Fibroblast of villous mesenchyme (primary cell): ENCODE measurements at places on chromosomes 3 and 15.

GRCh38 chr3:128742821-128743594, 17.0 kb downstream of the RAB7A start:
- DNase-seq, result no peak

- DNase-seq, result no peak
These were observed 39.5 kb downstream of the TCF12 start for GRCh38 chr15:56957812-56958406.

DNA sequence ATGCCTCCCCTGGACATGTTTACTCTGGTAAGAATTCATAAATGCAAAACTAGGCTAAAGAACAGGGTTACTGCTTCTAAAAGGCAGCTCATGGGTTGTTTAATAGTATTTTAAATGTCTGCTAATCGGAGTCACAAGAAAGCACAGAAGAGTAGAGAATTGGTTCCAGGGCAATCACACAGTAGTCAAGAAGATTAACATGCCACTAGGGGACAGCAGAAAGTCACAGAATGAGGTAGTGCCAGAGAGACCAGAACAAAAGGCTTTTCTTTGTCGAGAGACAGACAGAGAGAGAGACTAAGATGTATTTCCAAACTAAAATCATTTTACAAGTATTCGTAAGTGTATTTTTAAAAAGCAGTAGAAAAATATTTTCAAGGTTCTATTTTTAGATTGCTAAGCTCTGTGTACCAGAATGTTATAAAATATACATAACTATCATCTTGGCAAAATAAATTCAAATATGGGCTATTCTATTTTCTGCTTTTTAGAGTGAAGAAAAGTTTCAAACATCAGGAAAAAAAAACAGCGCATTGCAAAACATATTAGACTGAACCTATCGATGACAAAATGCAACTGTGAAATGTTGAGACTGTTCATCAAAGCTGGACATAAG, 78.3 kb upstream of the CDIN1 start:
- DNase-seq, result peak; percentile 66

DNA sequence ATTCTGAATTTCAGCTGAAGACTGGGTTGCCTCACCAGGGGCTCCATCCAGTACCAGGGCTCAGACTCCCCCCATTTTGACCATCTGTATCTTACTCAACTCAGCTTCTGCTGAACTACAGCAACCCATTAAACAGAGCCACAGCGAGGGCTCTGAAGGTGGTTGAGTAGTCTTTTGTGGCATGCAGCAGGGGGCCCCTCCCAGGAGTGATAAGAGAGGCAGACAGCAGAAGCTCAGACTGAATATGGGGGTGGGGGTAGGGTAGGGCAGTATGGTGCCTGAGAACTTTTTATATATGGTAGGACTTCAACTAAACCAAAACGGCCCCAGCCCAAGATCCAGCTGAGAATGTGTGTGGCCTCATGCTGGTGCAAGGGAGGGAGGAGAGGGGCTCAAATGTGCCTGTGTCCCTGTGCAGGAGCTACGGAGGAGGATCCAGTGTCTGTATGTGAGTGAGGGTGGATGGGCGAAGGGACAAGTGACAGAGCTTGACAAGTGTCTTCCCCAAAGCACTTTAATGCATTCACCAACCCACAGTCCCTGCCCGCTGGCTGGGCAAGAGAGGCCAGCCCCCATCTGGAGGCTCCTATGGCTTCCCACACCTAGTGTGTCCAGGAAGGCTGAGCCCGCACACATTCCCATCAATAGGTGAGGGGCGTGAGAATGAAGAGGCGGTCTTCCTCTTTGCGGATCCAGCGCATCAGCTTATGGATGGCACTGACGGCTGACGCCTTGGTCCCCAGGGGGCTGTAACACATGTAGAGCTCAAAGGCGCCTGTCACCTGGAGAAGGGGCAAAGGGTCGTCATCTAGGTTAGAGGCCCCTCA, 4.9 kb upstream of the MST1R start:
- no peak for DNase-seq

DNA sequence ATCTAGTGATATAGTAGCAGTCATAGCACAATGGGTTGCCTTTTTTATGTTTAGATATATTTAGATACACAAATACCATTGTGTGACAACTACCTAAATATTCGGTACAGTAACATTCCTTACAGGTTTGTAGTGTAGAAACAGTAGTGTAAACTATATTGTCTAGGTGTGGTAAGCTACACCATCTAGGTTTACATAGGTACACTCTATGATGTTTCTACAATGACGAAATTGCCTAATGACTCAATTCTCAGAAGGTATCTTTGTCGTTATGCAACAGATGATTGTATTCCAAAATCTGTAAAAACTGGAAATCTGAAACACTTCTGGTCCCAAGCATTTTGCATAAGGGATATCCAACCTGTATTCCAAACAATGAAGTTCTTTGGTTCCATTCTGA, 24.3 kb downstream of the PLOD2 start:
- DNase-seq, result no peak

GRCh38 chr15:58217460-58217859, 79.3 kb downstream of the AQP9 start:
- no peak for DNase-seq

DNA sequence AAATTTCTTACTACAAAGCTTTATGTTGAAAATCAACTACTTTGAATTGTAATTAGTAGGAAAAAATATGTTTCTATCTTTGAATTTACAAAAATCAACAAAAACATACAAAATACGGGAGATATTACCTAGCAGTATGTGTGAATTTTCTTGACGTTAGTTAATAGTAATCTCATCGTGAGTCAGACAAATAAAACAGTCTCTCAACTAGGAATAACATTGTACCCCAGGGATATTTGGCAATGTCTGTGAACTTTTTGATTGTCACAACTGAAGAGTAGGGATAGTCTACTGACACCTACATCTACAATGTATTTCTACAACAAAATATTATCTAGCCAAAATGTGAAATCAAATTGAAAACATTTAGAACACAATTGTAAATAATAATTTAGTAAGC, 250.3 kb downstream of the POLQ start:
- peak; percentile 1 for DNase-seq
